ENCODE measurements at places on chromosomes 12 and 14.

DNA sequence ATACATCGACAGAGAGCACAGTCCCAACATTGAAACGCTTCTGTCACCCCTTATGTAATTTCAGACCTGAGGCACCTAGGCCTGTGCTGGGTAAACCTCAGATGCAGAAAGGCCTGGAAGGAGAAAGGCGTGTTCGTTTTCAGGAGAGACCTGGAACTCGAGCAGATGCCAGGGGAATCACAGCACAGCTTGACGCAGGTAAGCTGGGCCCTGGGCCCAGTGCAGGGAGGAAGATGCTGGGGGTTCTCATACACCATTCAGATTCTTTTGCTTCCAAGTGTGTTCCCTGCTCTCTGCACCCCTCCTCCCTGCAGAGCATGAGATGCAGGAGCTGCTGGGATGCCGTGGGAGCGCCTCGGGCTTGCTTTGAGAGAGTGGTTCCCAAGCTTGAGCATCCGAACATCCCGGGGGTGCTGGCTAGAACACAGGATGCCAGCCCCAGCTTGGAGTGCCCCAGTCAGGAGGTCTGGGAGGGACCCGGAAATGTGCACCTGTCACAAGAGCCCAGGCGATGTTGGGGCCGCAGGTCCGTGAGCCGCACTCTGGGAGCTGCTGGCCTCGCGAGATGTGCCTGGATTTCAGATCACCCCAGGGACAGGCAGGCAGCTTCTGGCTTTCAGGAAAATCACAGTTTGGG lies 35.9 kb downstream of the FZD10 start:
- DNase-seq, result no peak

GRCh38 chr14:96626916-96627315 lies 124.7 kb downstream of the PAPOLA start:
- DNase-seq, result no peak

- no peak for DNase-seq
Observed at GRCh38 chr12:71447691-71448132, 8.1 kb downstream of the LGR5 start.

DNA sequence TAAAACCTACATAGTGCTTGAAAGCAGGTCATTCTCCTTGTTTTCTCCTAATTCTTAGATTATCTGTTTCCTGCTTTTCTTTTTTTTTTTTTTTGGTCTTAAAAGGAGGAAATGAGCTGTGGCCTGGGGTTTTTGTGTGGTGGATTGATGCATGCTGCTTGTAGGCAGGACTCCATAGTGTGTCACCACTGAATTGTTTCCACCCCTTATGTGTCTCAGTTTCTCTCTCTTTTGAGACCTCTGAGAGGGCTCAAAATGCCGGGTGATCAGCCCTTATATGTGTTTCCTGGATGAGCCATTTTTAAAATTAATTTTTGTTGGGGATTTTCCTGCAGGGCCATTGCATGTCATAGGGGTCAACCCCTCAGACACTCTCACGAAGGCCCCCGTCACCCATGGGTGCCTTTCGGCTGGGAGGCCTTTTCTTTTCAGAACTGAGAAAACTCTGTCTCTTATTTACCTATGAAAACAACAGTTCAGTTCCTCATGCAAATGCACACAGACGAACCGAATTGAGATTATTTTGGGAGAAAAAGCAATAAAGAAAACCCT lies 32.0 kb upstream of the LRRK2 start:
- no peak for DNase-seq

DNA sequence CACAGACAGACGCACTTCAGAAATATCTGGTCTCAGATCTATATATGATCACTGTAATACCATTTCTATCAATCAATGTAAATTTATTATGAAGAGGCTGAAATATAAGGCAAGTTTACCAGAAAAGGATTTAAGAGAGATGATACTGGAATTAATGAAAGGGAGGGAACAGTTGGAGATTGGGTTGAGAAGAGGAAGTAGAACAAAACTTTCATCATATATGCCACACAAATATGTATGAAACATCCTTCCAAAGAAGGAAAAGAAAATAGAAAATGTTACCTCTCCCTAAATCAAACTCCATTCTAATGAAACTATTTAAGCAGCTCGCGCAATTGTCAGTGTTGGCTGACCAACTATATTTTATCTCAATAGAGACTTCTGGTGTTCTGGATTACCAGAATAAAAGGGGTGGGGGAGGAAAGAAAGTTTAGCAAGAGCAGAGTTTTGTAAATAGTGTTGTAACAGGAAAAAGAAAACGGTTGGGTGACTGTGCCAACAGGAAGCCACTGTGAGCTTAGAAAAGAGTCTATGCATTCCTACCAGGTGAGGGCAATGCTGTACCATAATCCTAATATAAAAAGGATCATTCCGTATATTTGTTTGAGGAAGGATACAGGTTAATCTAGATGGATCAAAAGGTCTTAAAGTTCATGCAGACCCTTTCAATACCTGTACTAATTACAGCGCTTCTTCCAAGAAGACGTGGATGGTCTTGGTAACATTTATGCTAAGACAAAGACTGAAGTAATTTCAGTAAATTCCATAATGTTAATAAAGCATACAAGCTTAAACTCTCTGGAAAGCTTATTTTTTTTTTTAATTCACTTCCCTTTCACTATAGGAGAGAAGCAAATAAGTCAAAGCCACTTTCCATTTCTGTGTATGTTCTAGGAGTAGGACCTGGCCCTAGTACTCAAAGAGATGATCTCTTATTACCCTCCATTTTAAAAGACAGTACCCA lies 14.5 kb upstream of the LLPH start:
- DNase-seq, result peak; percentile 39
